ENCODE measurements at places on chromosomes 16 and 17.

GRCh38 chr17:32759476-32759875 lies 117.4 kb downstream of the MYO1D start:
- DNase-seq = no peak

DNA sequence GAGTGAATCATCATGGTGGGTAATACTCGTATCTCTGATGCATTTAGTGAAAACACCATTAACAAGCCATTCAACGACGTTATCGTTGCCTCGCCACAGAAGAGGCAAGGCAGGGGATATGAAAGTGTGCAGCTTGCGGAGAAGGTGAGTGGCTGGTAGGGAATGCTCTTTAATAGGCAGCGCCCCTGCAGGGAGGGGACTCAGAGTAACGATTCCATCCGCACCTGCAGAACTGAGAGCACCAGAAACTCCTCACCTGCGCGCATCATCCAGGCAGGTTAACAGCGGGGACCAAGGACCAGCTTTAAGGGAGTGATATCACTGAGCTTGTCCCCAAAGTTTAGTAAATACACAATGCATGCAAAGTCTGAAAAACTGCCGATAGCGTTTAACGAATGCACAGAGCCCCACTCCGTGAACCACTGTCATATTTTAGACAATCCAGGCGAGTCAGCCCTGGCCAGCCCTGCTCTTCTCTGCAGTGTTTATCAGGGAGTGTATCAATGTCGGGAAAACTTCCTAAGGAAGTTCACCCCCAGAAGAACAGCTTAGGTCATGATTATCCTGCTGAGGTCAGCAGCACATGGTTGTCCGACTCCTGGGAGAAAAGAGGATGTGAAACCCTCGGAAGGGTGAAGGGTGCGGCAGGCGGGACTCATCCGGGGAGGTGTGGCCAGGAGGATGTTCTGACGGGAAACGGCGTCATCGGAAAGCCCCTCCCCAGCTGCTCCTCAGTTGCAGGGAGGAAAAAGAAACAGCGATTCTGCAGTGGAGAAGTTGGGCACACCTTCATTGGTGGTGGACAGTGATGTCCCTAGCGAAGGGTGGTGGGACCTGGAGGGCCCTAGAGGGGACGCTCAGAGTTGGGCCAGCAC lies 68.5 kb upstream of the DNAH17 start:
- no peak for DNase-seq

GRCh38 chr16:49857423-49858181 lies 1.7 kb upstream of the ZNF423 start:
- peak; percentile 68 for DNase-seq

DNA sequence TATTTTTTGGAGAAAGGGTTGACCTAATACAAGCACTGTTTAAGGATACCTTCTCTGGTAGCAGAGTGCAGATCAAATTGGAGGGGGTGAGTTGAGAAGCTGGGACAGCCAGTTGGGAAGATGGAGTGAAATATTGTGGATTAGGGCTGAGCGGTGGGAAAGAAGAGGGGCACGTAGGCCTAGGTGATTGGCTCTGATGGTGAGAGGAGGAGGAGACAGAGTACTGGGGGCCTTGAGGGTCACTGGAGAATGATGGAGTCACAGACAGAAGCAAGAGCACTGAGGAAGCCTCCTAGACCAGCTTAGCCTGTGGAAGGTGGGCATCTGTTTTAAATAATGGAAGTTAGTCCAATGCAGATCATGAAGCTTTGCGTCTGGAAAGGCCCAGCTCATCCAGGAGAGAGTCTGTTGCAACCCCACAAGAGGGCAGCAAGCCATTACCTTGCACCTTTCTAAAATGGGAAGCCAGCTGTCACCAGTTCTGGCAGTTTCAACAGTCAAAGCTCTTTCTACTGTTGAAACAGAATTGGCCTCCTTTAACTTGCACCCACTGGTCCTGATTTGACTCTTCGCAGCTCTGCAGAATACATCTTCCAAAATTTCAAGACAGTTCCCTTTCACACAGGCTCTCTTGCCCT lies 11.8 kb downstream of the SLC9A5 start:
- peak; percentile 70 for DNase-seq

- no peak for DNase-seq
Measured at GRCh38 chr17:78219396-78220150, 5.5 kb downstream of the BIRC5 start.

DNA sequence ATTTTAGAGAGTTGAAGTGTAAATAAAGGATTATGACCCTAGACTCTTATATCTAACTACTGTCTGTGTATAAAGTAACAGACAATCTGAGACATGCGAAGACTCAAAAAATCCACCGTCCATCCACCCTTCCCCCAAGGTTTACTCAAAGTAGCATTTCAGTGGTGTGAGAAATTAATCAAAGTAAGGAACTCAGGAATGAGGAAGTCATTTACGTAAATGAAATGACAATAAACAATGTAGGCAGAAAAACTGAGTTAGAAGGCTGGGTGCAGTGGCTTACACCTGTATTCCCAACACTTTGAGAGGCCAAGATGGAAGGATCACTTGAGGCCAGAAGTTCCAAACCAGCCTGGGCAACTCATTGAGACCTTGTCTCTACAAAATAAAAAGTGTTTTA lies 19.8 kb upstream of the NTN1 start:
- no peak for DNase-seq

DNA sequence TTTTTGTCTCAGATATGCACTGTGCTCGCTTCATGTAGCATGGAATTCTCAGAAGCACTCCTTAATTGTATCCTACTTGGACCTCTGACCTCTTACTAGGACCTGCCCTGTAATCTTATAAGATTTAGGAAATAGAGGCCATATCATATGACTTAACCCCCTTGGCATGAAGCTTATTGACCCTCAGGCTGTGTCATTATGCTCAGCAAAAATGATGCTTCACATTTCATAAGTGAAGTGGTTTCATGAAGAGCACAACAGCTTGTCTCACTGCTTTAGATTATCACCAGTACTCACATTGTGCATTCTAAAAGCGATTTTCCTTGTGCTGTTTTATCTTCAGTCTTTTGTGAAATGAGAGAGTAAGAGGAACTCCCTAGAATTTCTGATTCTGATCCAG lies 6.4 kb downstream of the PHKB start:
- DNase-seq = no peak

GRCh38 chr16:89123831-89124100 lies 30.1 kb downstream of the ACSF3 start:
- no peak for DNase-seq

DNA sequence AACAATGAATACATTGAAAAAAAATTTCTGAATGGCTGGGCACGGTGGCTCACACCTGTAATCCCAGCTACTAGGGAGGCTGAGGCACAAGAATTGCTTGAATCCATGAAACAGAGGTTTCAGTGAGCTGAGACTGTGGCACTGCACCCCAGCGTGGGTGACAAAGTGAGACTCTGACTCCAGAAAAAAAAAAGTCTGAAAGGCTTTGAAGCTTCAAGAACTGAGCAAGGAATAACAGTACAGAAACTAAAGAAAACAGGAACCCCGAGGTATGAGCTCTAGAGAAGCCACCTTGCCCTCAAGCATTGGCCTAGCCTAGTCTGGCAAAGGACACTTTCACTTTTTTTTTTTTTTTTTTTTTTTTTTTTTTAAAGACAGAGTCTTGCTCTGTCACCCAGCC lies 45.0 kb downstream of the TEX2 start:
- DNase-seq = no peak

GRCh38 chr16:75225092-75225491 lies 6.3 kb downstream of the CTRB1 start:
- DNase-seq = no peak

DNA sequence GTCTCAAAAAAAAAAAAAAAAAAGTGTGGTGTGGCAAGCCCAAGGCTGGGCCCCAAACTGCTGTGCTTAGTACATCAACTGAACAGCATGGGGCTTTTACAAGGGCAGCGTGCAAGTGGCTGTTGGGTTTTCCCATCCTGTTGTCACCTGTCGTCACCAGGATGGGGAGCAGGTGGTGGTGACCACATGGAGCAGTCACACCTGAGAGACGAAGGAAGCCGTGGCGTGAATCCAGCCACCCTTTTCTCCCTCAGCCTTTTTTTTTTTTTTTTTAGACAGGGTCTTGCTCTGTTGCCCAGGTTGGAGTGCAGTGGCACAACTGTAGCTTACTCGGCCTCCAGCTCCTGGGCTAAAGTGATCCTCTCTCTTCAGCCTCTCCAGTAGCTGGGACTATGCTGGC lies 4.1 kb upstream of the MRPL58 start:
- no peak for DNase-seq

DNA sequence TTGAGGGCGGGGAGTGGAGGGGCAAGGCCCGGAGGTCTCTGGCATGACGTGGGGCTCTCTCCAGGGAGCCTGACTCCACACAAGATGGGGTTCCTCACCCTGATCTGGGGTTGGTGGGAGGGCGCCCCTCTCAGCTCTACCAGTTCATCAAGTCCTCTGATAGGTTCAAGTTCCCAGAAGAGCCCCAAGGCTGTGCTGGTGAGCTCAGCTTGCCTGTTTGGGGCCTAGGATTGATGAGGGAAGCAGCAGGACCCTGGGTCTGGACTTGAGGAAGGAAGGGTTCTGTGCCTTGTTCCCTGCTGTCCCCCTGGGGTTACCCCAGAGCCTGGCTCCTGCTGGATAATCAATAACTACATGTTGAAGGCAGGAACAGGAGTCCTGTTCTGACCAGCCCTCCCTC lies 3.5 kb downstream of the MGAT5B start:
- DNase-seq = no peak

GRCh38 chr16:13291591-13292333 lies 390.4 kb downstream of the SHISA9 start:
- no peak for DNase-seq

DNA sequence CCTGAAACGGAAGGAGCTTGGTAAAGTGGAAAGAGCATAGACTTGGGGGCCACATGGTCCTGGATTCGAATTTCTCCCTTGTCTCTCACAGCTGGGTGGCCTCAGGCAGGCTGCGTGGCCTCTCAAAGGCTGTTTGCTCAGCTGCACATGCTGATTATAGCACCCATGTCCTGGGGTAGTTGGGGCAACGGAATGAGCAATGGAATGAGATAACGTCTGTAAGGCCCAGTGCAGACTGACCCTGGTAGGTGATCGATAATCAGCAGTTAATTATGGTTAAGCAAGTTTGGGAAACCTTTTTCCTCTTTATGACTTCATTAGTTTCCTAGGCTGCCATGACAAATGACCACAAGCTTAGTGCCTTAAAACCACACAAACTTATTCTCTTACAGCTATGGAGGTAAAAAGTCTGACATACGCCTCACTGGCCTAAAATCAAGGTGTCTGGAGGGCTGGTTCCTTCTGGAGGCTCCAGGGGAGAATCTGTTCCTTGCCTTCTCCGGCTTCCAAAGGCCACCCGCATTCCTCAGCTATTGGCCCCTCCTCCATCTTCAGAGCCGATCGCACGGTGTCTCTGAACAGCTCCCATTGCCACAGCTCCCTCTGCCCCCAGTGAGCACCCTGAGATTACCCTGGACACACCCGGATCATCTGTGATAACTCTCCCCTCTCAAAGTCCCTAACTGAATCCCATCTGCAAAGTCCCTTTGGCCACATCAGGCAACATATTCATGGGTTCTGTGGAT lies 294.9 kb upstream of the FOXF1 start:
- DNase-seq = no peak

DNA sequence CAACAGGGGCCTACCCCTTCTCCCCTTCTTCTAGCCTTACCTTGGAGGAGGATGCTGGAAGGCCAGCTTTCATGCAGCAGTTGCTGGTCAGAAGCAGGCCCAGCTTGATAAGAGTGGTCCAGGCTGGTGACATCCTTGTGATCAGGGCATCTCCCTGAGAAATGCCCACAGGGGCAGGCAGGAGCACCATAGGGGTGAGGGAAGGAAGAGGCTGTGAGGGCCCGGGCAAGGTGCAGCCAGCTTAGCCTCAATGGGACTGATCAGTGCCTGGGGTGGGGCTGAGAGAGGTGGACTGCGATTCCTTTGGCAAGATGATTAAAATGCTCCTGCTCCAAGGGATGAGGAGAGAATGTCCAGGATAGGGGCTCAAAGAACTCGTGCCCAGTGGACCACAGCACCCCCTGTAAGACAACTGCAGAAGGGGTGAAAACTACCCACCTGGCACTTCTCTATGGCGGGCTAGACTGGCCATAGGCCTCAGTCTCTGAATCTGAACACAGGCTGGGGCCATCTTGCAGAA lies 9.5 kb upstream of the GALK1 start:
- DNase-seq = no peak

GRCh38 chr16:87424266-87424665 lies 32.1 kb downstream of the MAP1LC3B start:
- DNase-seq = peak; percentile 17
